ENCODE measurements at places on chromosomes 13 and 19.

GRCh38 chr19:6211632-6212402, 68.0 kb downstream of the MLLT1 start:
- DNase-seq, result no peak

- DNase-seq, result no peak
Observed at GRCh38 chr13:80530191-80530590, 189.3 kb upstream of the SPRY2 start.

GRCh38 chr13:88303157-88303556, 632.0 kb downstream of the SLITRK5 start:
- DNase-seq, result no peak

GRCh38 chr13:20475927-20476691, 49.5 kb downstream of the CRYL1 start:
- peak; percentile 28 for DNase-seq

GRCh38 chr13:109939180-109939579, 152.8 kb upstream of the IRS2 start:
- no peak for DNase-seq

Measured in stimulated activated CD4-positive, alpha-beta T cell treated with anti-CD3 and anti-CD28 coated beads, TNF-alpha, amount 100 ng/mL, for 24 hours (primary cell).